ENCODE measurements at places on chromosomes 7 and 10.
A peak's percentile ranks its signal among the peaks of the same experiment; 100 is the strongest.

- DNase-seq = no peak
Observed at GRCh38 chr10:118805146-118805545, 50.4 kb upstream of the CACUL1 start.

- no peak for DNase-seq
Observed at GRCh38 chr7:38453168-38453567, 178.0 kb downstream of the AMPH start.

GRCh38 chr7:5695727-5696345 is 85.6 kb downstream of the RNF216 start:
- DNase-seq = no peak

DNA sequence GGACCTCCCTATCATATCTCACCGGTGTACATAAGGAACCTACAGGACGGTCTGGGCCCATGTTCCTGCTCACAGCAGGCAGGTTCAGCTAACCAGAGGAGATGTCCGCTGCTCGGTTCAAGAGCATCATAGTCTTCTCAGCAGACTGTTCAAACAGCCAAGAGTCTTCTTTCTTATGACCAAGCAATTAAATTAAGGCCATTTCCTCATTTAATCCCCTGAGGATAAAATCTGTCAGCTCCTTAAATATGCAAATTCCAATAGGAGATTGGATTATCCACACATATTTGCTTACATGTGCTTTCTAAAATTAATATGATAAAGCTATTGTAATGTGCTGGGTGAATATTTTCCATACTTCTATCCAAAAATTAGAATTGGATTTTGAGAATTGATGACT is 59.7 kb downstream of the LMBR1 start:
- no peak for DNase-seq

GRCh38 chr10:5592070-5592469 is 67.3 kb downstream of the CALML3 start:
- no peak for DNase-seq

DNA sequence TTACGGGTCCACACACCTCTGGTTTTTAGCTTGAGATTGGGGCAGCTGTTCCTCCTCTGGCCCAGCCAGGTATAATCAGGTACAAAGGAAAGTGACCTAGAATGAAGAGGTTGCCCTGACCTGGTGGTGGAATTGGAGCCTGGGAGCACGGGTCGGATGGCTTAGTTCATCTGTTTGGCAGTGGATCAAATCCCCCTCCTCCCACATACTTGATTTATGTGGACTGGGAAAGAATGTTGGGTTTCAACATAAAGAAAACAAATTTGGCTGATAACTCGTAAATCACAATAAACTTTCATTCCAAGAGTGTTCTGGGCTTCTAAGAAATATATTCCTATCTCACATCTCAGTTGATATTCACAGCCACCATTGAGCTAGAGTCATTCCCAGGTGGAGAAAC is 186.8 kb downstream of the CUX1 start:
- no peak for DNase-seq

- peak; percentile 32 for DNase-seq
Observed at GRCh38 chr10:68032113-68032512, 43.0 kb downstream of the HERC4 start.

GRCh38 chr7:3807824-3808223 is 506.8 kb downstream of the SDK1 start:
- DNase-seq = no peak

GRCh38 chr7:55101359-55101758 is 82.5 kb downstream of the EGFR start:
- no peak for DNase-seq

Measured in hematopoietic multipotent progenitor cell treated with erythropoietin and hydrocortisone succinate and interleukin-3 and kit ligand, for 4 days (in vitro differentiated cells).